Colonic mucosa (tissue), 4 donors: ENCODE measurements at places on chromosomes 1 and 21.

DNA sequence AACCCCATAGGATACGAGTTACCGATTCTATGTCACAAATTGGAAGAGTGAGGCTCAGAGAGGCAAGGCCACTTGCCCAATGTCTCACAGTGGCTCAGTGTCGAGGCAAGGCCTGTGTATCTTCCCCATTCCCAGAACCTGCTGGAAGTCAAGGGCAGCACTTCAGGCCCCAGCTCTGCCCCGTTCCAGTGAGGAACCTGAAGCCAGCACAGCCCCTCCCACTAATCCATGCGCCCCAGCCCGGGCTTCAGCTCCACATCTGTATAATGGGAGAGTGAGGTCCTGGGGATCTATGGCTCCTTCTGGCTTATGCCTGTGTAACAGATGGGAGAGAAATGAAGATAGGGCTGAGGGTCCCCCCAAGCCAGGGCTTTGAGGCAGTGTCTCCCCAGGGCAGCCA, 56.3 kb downstream of the CASZ1 start:
- H3K36me3 ChIP-seq: no peaks in the 10 kb centered on the region
- H3K4me1 ChIP-seq: peaks cover 11% of the 10 kb centered on the region
- no peaks in the 10 kb centered on the region for H3K27me3 ChIP-seq
- H3K27ac ChIP-seq: no peak overlapping the region
- no peak for DNase-seq
- no peak overlapping the region for H3K4me3 ChIP-seq

GRCh38 chr1:91685994-91686393, 185.3 kb downstream of the CDC7 start:
- no peak overlapping the region for H3K4me3 ChIP-seq

- H3K36me3 ChIP-seq: no peaks in the 10 kb centered on the region
- H3K4me1 ChIP-seq: no peaks in the 10 kb centered on the region
- DNase-seq: peak; percentile 97
- peak overlapping the region; percentile 54 for H3K4me3 ChIP-seq
- no peak overlapping the region for H3K27ac ChIP-seq
These were observed 17.3 kb downstream of the CRYBG2 start for GRCh38 chr1:26336477-26337205.

- peak; percentile 40 for DNase-seq
- H3K36me3 ChIP-seq: no peaks in the 10 kb centered on the region
- peak overlapping the region; percentile 92 for H3K27ac ChIP-seq
- peak overlapping the region; percentile 71 for H3K4me3 ChIP-seq
- H3K27me3 ChIP-seq: no peaks in the 10 kb centered on the region
These were observed 513 bp upstream of the HHAT start for GRCh38 chr1:210328032-210328745.

- DNase-seq: no peak
- no peaks in the 10 kb centered on the region for H3K27me3 ChIP-seq
- H3K4me3 ChIP-seq: no peak overlapping the region
These were observed 50.0 kb upstream of the TARDBP start for GRCh38 chr1:10962483-10962882.

DNA sequence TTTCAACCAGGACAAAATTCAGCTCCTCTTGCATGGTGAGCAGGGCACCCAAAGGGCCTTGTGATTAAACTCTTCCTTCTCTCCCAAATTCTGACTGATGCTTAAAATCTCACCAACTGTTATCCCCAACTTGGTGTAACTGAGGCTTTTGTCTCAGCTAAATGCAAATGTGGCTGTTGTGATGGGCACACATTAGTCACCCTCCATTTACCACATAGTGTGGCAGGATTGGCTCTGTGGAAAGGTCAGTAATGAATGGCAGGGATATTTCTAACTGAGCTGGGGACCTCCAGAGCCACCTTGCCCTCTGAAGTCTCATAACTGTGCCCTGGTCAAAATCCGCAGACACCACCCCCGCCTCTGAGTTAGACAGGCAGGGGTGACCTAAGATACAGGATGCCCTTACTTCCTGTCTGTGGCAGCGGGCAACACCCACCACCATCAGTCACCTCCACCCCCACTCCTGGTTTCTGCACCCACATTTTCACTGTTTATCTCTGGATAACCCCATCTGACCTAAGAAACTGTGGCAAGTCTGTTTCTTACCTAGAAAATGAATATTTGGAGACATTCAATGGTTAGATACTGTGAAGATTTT, 25.4 kb upstream of the RGS16 start:
- H3K27ac ChIP-seq: no peak overlapping the region
- DNase-seq: no peak
- H3K36me3 ChIP-seq: no peaks in the 10 kb centered on the region
- no peaks in the 10 kb centered on the region for H3K27me3 ChIP-seq
- H3K4me3 ChIP-seq: no peak overlapping the region

DNA sequence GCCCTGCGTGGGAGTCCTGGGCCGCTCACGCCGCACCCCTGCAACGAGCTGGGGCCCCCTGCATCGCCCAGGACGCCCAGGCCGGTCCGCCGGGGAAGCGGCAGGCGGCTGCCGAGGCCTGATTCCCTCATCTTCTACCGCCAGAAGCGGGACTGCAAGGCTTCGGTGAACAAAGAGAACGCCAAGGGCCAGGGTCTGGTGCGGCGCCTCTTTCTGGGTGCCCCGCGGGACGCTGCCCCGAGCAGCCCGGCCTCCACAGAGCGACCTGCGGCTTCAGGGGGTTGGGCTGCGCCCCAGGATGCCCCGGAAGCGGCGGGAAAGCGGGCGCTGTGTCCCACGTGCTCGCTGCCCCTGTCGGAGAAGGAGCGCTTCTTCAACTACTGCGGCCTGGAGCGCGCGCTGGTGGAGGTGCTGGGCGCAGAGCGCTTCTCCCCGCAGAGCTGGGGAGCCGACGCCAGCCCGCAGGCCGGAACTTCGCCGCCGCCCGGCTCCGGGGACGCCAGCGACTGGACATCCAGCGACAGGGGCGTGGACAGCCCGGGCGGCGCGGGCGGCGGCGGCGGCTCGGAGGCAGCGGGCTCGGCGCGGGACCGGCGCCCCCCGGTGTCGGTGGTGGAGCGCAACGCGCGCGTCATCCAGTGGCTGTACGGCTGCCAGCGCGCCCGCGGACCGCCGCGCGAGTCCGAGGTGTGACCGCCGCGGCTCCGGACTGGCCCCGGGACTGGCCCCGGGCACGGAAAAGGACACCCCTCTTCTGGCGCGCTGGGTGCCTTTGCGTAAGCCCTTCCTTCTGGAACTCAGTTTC, 2.7 kb downstream of the FAM110D start:
- H3K4me3 ChIP-seq: peak overlapping the region; percentile 36
- H3K36me3 ChIP-seq: no peaks in the 10 kb centered on the region
- H3K27ac ChIP-seq: no peak overlapping the region
- H3K4me1 ChIP-seq: peaks cover 6% of the 10 kb centered on the region
- peak; percentile 56 for DNase-seq
- no peaks in the 10 kb centered on the region for H3K27me3 ChIP-seq

GRCh38 chr1:182768963-182769362, 20.6 kb upstream of the NPL start:
- H3K27me3 ChIP-seq: no peaks in the 10 kb centered on the region
- H3K36me3 ChIP-seq: no peaks in the 10 kb centered on the region
- H3K4me3 ChIP-seq: no peak overlapping the region
- H3K4me1 ChIP-seq: no peaks in the 10 kb centered on the region

DNA sequence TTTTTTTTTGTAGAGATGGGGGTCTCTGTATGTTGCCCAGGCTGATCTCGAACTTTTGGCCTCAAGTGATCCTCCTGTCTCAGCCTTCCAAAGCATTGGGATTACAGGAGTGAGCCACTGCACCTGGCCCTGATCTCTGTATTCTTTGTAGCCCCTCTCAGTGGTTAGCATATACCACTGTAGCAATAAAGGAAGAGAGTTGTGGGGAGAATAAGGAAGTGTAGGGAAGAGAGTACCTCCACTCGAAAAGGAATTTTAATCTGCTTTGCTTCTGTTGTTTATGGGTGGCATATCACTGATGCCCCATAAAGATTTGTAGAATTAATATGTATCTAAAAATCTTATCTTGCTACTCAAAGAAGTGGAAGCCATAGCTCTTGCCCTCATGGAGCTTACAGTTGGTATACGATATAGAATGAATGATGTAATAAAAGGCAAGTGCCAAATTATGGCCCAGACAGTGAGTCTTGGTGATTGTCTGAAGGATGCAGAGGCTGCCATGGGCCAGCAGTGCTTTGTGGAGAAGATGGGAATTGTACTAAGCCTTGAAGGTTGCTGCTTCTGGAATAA, 96.0 kb downstream of the CLIC6 start:
- DNase-seq: no peak
- H3K36me3 ChIP-seq: no peaks in the 10 kb centered on the region
- H3K27me3 ChIP-seq: no peaks in the 10 kb centered on the region
- no peak overlapping the region for H3K4me3 ChIP-seq

- no peaks in the 10 kb centered on the region for H3K27me3 ChIP-seq
- H3K36me3 ChIP-seq: no peaks in the 10 kb centered on the region
- no peak for DNase-seq
- H3K4me1 ChIP-seq: no peaks in the 10 kb centered on the region
- H3K4me3 ChIP-seq: no peak overlapping the region
These were observed 54.3 kb upstream of the DIPK1A start for GRCh38 chr1:93015590-93015989.

DNA sequence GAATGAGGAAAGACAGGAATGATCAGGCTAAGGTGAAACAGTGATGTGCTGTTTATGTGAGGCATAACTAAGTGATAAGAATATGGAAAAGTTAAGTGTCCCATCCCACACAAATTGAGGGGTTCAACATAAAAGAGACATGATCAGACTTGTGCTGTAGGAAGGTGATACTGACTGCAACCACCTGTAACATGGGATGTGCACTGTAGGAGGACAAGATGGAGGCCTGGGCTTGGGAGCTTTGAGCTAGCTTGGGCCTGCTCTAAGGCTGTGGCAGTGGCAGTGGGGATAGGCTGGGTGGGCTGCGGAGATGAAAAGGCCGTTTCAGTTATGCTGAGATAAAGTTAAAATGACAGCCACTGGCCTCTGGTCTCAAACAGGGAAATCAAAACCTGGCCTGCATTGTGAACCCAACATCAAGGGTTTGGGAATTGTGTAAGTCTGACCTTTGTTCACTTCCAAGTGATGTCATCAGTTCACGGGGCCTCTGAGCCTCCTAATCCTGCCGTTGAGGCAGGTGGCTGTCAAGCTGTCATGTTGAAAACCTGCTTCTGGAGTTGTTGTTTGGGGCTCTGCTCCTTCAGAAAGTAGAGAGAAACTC, 61.2 kb upstream of the TENT5C start:
- H3K4me1 ChIP-seq: no peaks in the 10 kb centered on the region
- H3K27me3 ChIP-seq: no peaks in the 10 kb centered on the region
- H3K27ac ChIP-seq: no peak overlapping the region
- H3K36me3 ChIP-seq: no peaks in the 10 kb centered on the region
- peak; percentile 57 for DNase-seq
- H3K4me3 ChIP-seq: no peak overlapping the region

DNA sequence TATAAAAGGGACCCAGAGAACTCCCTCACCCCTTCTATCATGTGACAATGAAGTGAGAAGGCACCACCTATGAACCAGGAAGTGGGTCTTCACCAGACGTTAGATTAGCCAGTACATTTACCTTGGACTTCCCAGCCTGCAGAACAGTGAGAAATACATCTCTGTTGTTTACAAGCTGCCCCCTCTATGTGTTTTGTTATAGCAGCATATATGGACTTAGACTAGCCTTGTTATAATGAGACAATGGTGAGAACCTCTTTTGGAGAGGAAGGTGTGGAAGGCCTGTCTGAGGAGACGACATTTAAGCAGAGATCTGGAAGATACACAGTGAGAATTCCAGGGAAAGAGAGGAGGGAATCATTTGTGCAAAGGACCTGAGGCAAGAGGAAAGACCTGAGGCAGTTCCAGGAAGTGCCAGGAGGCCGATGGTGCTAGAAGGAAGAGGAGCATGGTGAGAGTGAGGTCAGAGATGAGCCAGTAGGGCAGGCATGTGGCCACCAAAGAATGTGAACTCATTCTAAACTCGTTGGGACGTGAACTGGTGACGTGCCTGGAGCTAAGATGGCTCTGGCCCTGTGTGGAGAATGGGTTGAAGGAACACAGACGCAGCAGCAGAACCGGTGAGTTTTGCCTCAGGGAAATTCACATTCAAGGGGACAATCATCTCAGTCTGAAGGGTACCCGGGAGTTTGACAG, 98.9 kb upstream of the IRF2BP2 start:
- DNase-seq: peak; percentile 18
- H3K27me3 ChIP-seq: no peaks in the 10 kb centered on the region
- no peak overlapping the region for H3K4me3 ChIP-seq
- no peaks in the 10 kb centered on the region for H3K4me1 ChIP-seq
- H3K36me3 ChIP-seq: no peaks in the 10 kb centered on the region
- H3K27ac ChIP-seq: no peak overlapping the region

DNA sequence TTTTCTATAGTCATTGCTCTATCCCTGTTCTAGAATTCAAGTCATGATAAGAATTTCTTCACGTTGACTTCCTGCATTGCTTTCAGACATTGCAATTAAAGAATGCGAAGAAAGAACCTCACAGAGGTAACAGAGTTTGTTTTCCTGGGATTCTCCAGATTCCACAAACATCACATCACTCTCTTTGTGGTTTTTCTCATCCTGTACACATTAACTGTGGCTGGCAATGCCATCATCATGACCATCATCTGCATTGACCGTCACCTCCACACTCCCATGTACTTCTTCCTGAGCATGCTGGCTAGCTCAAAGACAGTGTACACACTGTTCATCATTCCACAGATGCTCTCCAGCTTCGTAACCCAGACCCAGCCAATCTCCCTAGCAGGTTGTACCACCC, 10.6 kb downstream of the APCS start:
- no peak for DNase-seq
- no peak overlapping the region for H3K27ac ChIP-seq
- H3K27me3 ChIP-seq: no peaks in the 10 kb centered on the region
- H3K4me1 ChIP-seq: no peaks in the 10 kb centered on the region

- H3K27ac ChIP-seq: no peak overlapping the region
- H3K36me3 ChIP-seq: no peaks in the 10 kb centered on the region
- no peak for DNase-seq
- H3K4me3 ChIP-seq: no peak overlapping the region
- H3K4me1 ChIP-seq: no peaks in the 10 kb centered on the region
- no peaks in the 10 kb centered on the region for H3K27me3 ChIP-seq
These were observed 129.8 kb upstream of the PRDX6 start for GRCh38 chr1:173347282-173347818.

DNA sequence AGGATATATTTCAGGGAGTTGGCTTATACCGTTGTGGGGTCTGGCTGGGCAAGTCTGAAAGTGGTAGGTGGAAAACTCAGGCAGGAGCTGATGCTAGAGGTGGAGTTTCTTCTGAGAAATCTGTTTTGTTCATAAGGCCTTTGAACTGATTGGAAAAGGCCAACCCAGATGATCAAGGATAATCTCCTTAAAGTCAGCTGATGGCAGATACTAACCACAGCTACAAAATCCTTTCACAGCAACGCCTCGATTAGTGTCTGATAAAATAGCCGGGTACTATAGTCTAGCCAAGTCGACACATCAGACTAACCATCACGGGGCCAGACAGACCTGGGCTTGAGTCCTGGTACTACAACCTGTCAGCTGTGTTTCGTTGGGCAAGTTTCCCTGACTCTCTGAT, 21.4 kb downstream of the OPRD1 start:
- no peaks in the 10 kb centered on the region for H3K4me1 ChIP-seq
- H3K27me3 ChIP-seq: no peaks in the 10 kb centered on the region
- H3K36me3 ChIP-seq: no peaks in the 10 kb centered on the region
- DNase-seq: no peak
